HCT116 (cell line): ENCODE measurements at places on chromosomes 7 and 10. TPM values are rescaled to one million over a fixed set of nuclear protein-coding genes. Genes with fewer than 3 reads are reported as not detected.

Gene PGAM2
- 0.27 TPM for total RNA-seq

Gene MLXIPL
- total RNA-seq, result 79.4 TPM

Gene DNAJC12
- 4.3 TPM for total RNA-seq

Gene CALHM3
- 0.49 TPM for total RNA-seq

Gene GALNT17
- total RNA-seq, result not detected

DNA sequence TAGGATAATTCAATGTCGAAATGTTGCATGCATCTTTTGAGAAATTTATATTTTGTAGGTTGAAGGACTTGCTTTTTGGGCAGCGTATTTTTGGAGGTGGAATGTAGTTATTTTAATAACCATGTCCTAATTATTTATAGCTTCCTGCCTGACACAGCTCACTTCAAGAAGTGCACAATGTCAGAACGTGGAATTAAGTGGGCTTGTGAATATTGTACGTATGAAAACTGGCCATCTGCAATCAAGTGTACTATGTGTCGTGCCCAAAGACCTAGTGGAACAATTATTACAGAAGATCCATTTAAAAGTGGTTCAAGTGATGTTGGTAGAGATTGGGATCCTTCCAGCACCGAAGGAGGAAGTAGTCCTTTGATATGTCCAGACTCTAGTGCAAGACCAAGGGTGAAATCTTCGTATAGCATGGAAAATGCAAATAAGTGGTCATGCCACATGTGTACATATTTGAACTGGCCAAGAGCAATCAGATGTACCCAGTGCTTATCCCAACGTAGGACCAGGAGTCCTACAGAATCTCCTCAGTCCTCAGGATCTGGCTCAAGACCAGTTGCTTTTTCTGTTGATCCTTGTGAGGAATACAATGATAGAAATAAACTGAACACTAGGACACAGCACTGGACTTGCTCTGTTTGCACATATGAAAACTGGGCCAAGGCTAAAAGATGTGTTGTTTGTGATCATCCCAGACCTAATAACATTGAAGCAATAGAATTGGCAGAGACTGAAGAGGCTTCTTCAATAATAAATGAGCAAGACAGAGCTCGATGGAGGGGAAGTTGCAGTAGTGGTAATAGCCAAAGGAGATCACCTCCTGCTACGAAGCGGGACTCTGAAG, 620 bp downstream of the ZRANB1 start:
- H3K4me1 ChIP-seq, result peaks cover 6% of the 10 kb centered on the region; the same call in 1 of the 2 replicates
- no peaks in the 10 kb centered on the region; the same call in 1 of the 2 replicates for H3K36me3 ChIP-seq
- H3K4me3 ChIP-seq, result no peak overlapping the region
- DNase-seq, result no peak

DNA sequence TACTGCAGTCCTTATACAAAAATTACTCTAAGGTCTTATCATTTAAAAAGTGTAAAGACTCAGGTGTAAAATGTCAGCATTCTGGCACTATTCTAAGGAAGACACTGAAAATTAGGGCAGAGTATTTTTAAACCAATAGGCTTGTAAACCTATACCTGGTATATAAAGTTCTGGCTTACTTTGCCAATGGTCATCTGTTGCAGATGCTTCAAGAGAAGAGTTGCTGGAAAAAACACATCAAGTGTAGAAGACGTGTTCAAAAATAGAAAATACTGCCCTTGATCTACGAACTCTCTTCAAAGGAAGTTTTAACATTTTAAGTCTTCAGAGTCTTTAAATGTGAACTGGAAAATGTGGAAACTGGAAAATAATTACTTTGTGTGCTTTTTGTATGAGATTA, 23.9 kb downstream of the NT5C3A start:
- DNase-seq, result no peak
- no peaks in the 10 kb centered on the region for H3K36me3 ChIP-seq
- H3K4me3 ChIP-seq, result no peak overlapping the region
- H3K27ac ChIP-seq, result no peak overlapping the region
- H3K4me1 ChIP-seq, result no peaks in the 10 kb centered on the region

GRCh38 chr7:75819711-75820110, 6.1 kb upstream of the CCL24 start:
- no peak overlapping the region for H3K4me3 ChIP-seq
- no peak overlapping the region for H3K27ac ChIP-seq
- no peaks in the 10 kb centered on the region; the same call in 1 of the 2 replicates for H3K27me3 ChIP-seq

DNA sequence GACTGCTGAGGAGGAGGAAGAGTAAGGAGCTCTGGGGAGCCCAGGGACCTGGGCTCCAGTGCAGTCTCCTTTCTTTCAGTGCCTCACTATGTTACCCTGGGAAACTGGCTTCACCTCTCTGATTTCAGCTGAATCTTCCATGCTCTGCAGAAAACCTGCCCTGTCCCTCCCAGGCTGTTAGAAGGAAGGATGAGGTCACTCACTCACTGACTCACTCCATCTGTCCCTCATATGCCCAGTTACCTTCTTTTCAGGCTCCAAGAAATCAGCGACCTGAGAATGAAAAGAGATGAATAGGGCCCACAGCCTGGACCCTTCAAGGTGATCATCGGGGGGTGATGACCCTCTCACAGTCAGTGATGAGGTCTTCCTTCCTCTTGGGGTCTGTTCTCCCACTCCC, 481 bp downstream of the SFTPA2 start:
- H3K27ac ChIP-seq, result no peak overlapping the region
- DNase-seq, result no peak
- no peaks in the 10 kb centered on the region for H3K36me3 ChIP-seq
- no peaks in the 10 kb centered on the region for H3K4me1 ChIP-seq
- no peaks in the 10 kb centered on the region for H3K27me3 ChIP-seq

- no peaks in the 10 kb centered on the region for H3K36me3 ChIP-seq
- no peak overlapping the region for H3K4me3 ChIP-seq
- 0 out of 2 replicates have a peak, but pooled peaks cover 2% of the 10 kb centered on the region for H3K27me3 ChIP-seq
- no peak overlapping the region for H3K27ac ChIP-seq
- DNase-seq, result no peak
- H3K4me1 ChIP-seq, result no peaks in the 10 kb centered on the region
These were observed 1.6 kb downstream of the TMEM176A start for GRCh38 chr7:150801946-150802771.

DNA sequence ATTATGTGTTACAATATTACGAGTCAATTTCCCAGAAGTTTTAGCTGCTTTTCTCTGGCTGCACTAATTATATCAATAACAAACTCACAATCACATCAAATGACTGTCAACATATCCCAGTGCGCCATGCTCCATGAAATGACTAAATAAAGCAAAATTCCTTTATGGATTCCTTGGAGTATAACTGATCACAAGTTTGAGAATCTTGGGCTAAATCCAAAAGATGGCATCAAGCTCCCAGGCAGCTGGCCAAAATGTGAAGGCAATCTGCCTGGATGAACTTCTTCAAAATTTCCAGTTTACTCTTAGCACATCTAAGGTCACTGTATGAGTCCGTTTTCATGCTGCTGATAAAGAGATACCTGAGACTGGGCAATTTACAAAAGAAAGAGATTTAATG, 210.8 kb downstream of the CCSER2 start:
- no peaks in the 10 kb centered on the region for H3K4me1 ChIP-seq
- no peaks in the 10 kb centered on the region for H3K36me3 ChIP-seq
- no peaks in the 10 kb centered on the region for H3K27me3 ChIP-seq
- DNase-seq, result no peak
- no peak overlapping the region for H3K27ac ChIP-seq

DNA sequence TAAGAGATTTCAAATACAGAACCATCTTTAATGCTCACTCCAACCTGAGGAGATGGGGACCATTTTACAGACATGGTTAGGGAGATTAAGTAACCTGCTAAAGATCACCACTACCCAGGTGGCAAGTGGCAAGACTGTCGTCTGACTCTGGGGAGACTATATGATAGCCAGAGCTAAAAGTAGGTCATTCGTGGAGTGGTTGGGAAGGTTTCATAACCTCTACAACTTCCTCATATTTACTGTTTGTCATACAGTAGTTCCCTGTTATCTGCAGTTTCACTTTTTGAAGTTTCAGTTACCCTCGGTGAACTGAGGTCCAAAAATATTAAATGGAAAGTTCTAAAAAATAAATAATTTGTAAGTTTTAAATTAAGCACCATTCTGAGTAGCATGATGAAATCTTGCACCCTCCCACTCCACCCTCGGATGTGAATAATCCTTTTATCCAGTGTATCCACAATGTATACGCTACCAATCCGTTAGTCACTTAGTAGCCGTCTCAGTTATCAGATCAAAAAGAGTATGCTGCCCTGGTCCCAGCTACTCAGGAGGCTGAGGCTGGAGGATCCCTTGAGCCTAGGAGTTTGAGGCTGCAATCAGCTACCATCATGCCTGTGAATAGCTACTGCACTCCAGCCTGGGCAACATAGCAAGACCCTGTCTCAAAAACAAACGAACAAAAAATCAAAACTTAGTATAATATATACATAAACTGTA, 14.9 kb upstream of the LGI1 start:
- H3K36me3 ChIP-seq, result no peaks in the 10 kb centered on the region
- H3K4me1 ChIP-seq, result no peaks in the 10 kb centered on the region
- no peak overlapping the region for H3K4me3 ChIP-seq
- H3K27ac ChIP-seq, result no peak overlapping the region

DNA sequence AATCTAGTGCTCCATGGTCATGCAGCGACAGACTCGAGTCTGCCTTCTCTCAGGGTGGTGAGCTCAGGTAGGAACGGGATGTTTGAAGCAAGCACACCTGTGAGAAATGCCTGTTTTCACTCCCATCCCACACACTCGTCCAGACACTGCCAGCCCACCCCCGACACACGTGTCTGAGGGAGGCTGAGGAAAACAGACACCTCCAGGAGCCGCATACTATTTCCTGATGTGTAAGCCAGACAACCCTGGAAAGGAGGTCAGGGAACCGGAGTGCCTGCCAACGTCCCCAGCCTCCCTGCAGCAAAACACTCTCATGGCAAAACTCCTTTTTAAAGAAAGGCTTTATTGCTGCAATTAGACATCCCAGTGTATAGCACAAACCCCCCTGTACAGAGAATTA, 80.2 kb downstream of the ALOX5 start:
- DNase-seq, result no peak
- no peak overlapping the region for H3K27ac ChIP-seq
- H3K36me3 ChIP-seq, result no peaks in the 10 kb centered on the region
- no peaks in the 10 kb centered on the region for H3K4me1 ChIP-seq

DNA sequence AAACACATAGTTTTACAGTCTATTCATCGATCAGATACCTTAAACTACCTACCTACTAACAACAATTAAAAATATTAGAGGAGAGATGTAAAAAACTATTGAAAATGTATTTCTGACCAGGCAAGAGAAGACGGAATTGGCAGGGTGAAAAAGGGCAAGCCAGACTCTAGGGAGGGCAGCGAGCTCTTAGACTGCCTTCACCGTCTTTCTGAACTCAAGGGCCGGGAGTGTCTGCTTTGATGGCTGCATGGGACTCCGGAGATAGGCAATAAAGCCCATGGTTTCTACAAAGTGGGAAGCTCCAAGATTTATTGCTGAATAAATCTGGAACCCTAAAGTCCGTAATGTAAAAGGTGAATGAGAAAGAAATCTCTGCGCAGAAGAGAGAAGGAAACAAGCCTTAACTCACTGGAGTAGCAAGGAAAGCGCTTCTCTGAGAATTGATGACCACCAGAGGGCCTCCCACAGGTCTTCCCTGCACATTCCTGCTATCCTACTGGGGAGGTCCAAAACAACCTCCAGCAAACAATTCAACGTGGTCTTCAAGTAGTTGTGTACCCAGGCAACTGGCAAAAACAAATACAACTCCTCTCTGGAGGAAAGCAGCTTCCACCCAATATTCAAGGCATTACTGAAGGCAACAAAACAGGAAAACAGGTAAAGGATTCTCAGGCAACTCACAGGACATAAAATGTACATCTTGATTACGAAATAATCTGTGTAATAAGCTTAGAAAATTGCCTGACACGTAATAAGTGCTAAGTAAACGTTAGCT, 181.3 kb downstream of the SDK1 start:
- no peaks in the 10 kb centered on the region for H3K36me3 ChIP-seq
- H3K27me3 ChIP-seq, result peaks cover 33% of the 10 kb centered on the region; the same call in 1 of the 2 replicates
- no peak overlapping the region for H3K4me3 ChIP-seq
- H3K27ac ChIP-seq, result no peak overlapping the region
- peak; percentile 18 for DNase-seq
- no peaks in the 10 kb centered on the region for H3K4me1 ChIP-seq

GRCh38 chr7:40232242-40232893, 97.6 kb downstream of the SUGCT start:
- no peaks in the 10 kb centered on the region for H3K36me3 ChIP-seq
- no peaks in the 10 kb centered on the region for H3K27me3 ChIP-seq
- no peak overlapping the region for H3K4me3 ChIP-seq
- no peak overlapping the region for H3K27ac ChIP-seq

GRCh38 chr7:18175801-18176450, 148.3 kb upstream of the PRPS1L1 start:
- H3K4me1 ChIP-seq, result no peaks in the 10 kb centered on the region
- H3K4me3 ChIP-seq, result no peak overlapping the region
- H3K27ac ChIP-seq, result no peak overlapping the region
- H3K36me3 ChIP-seq, result no peaks in the 10 kb centered on the region

DNA sequence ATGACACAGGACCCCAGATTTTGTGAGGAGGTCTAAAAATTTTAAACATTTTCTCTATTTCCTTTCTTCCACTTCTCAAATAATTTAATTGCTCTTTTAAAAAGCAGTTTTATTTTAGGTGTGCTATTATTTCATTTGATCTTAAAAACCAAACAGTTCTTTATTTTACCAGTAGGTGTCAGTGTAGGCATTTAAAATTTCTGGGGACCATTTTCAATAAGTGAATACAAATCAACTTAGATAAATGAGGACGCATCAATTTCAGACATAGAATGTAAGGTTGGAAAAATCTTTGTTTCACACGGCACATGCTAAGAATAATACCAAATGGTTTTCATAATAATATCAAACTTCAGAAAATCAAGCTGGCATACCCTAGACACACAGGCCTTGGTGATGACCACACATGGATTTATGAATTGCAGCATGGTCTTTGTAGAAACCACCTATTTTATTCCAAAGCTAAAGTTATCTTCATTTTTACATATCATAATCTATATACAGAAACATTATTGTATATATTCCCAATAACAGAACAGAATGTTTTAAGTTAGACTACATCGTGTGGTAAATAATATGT, 127.6 kb upstream of the SLC26A5 start:
- DNase-seq, result peak; percentile 18
- H3K27ac ChIP-seq, result no peak overlapping the region
- H3K27me3 ChIP-seq, result peaks cover 59% of the 10 kb centered on the region

- peaks cover 34% of the 10 kb centered on the region for H3K4me1 ChIP-seq
- H3K27ac ChIP-seq, result peak overlapping the region; percentile 33; the same call in 1 of the 2 replicates
- DNase-seq, result no peak
These were observed 42.9 kb upstream of the MET start for GRCh38 chr7:116629051-116629463.

- H3K27ac ChIP-seq, result no peak overlapping the region
- H3K36me3 ChIP-seq, result no peaks in the 10 kb centered on the region
- no peaks in the 10 kb centered on the region for H3K4me1 ChIP-seq
These were observed 80.9 kb downstream of the ABLIM1 start for GRCh38 chr10:114577133-114577532.

DNA sequence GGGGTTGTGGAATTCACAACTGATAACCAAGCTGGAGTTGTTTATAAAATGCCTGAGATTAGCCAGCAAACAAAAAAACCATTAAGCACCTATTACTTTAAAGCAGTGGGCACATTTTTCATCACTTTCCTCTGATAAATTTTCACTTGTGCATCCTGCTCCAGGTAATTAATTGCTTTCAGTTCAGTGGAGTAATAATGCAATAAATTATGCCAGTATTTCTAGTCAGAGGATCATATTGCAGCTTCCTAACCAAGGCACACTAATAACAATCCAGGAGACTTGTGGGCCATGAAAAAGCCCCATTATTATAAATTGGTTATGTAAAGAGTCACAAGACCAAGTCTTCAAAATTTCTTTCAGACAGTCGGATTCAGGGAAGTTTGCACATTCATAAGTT, 193.2 kb downstream of the LRMDA start:
- no peaks in the 10 kb centered on the region for H3K4me1 ChIP-seq
- peaks cover 19% of the 10 kb centered on the region; the same call in 1 of the 2 replicates for H3K27me3 ChIP-seq
- H3K36me3 ChIP-seq, result no peaks in the 10 kb centered on the region
- DNase-seq, result no peak
- H3K4me3 ChIP-seq, result no peak overlapping the region
